T-helper 22 cell (primary cell): ENCODE measurements at places on chromosomes 16 and 17.
A peak's percentile ranks its signal among the peaks of the same experiment; 100 is the strongest.

- no peak for DNase-seq
These were observed 870 bp upstream of the TAC4 start for GRCh38 chr17:49848739-49849138.

DNA sequence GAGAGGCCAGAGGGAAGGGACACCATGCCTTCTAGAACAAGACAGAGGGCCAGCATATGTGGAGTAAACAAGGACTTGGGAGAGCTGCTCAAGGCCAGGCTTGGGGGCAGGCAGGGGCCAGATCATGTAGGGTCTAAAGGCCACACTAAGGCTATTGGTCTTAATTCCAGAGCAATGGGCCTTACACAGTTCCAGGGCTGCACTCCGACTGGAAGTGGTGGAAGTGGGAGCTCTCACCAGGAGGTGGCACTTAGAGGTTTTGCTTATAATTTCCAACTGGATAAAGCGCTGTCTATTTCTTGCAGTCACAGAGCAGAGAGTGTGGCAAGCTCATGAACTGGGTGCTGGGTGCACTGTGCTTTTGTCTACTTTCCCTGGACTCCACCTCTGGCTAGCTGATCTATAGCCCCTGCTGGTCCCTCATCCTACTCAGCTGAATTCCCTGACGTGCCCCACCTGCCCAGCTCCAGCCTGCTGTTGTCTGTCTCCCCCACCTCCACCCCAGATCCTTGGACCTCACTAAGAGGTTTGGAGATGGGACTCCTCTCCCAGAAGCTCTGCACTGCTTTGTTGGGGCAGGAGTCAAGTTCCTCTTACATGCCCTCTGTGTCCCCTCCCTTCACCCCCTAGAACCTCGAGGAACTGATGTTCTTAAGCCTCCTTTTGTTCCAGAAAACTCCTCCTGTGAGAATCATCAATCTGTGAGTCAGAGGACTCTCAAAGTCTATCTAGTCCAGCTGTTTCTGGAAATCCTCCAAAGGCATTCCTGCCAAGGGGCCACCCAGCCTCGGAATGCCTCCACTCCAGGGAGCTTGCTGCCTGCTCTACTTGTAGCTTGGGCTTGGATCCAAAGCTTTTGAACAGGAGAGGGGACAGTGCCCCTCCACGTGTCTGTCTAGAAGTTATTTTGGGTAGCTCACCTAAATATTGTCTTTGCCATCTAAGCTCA is 48.1 kb upstream of the KSR1 start:
- no peak for DNase-seq

DNA sequence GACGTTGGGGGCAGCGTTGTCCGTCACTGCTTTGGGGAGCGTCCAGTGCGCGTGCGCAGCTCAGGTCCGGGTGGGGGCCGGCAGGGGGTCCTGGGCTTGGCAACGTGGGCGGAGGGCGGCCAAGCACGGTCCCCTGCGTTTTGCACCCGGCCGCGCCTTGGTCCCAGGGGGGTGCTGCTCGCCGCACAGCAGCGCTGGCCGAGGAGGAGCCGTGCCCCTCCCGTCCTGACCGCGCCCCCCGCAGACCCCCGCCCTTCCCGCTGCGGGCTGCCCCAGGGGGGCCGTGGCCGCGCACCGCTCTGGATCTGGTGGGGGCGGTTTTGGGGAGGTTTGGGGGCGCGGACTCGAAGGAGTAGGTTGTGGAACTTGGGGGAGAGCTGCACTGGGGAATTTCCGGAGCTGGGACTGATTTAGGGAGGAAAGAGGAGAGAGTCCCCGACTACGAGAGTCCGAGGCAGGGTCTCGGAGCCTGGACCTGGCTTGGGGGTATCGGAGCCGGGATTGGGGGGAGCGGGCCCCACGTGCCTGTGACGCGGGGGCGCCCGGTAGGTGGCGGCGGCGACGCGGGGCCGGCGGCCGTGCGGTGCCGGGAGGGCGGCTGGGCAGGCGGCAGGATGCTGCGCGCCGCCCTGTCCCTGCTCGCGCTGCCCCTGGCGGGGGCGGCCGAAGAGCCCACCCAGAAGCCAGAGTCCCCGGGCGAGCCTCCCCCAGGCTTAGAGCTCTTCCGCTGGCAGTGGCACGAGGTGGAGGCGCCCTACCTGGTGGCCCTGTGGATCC is at the start of gene SLC9A5:
TSS of gene SLC9A5 (plus strand) at position 579 of the 777 bp plus-strand sequence. CDS start at position 615, 36 bp downstream.
- no peak for DNase-seq

GRCh38 chr17:61130330-61130729 is 269.3 kb upstream of the TBX2 start:
- DNase-seq = no peak

- DNase-seq = peak; percentile 29
These were observed 1.3 kb downstream of the SPN start for GRCh38 chr16:29664091-29664921.

GRCh38 chr17:48993951-48994350 is 3.2 kb upstream of the IGF2BP1 start:
- DNase-seq = no peak

DNA sequence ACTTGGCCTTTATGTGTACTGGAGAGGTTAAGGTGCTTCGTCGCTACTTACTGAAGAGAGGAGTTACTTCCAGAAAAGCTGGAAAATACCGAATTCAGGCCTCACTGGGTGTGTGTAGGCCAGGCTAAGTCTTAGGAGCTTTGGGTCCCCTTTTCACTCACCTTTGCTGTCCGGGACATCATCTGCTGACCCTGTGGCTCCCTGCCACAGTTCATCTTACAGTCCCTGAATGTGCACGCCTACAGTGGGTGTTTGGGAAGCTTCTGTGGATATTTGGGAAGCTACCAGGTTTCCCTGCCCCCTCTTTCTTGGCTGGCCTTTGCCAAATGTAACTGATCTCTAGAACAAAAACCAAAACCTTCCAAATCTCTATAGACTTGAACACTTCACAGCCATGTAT is 51.4 kb downstream of the ELAC2 start:
- no peak for DNase-seq

- no peak for DNase-seq
These were observed 211.1 kb upstream of the CHMP6 start for GRCh38 chr17:80780381-80781198.

- DNase-seq = no peak
These were observed 148.1 kb downstream of the SOCS1 start for GRCh38 chr16:11107780-11108465.

DNA sequence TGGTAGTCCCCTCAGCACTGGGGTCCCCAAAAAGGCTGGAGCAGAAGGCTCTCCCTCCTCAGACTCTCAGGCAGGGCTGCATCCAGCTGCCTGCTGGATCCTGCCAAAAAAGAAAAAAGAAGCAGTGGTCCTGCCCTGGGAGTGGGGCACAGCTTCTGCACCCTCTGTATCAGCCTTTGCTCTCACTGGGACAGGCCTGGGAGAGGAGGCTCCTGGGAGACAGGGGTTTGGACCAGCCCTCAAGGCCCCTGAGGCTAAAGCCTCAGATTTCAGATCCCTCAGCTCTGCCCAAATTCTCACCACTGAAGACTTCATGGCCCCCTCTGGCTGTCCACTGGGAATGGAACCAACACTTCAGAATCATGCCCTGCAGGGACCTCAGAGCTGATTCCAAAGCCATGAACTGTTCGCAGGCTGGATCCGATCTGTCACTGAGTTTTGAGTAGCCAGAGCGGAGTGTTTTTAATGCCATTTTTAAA is 96.9 kb downstream of the C16orf78 start:
- DNase-seq = no peak

DNA sequence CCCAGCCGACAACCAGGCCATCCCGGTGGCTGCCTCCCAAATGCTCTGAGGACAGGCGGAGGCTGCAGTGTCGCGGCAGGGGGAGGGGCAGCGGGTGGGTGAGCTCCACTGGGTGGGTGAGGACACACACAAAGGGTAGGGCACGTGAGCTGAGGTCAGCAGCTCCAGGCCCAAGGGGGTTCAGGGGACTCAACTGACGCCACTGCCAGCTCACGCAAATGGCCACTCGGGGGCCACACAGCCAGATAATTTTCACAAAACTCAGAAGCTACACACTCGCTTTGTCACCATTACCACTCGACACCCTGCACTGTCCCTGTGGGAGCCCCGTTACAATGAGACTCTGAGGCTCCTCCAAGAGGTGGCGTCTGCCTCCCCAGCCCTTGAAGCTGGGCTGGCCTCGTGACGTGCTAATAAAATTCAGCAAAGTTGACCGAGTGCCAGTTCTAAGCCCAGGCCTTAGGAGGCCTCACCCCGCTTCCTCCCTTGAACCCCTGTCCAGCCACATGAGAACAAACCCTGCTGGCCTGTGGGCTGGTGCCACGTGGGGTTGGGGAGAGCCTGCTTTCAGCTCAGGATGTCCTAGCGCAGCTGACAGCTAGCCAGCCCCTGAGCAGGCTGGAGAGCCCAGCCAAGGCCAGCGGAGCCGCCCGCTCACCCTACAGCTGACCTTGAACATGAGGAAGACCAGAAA is 56.9 kb downstream of the RMI2 start:
- no peak for DNase-seq

- DNase-seq = no peak
These were observed 294.2 kb upstream of the FOXF1 start for GRCh38 chr16:86215979-86216585.

DNA sequence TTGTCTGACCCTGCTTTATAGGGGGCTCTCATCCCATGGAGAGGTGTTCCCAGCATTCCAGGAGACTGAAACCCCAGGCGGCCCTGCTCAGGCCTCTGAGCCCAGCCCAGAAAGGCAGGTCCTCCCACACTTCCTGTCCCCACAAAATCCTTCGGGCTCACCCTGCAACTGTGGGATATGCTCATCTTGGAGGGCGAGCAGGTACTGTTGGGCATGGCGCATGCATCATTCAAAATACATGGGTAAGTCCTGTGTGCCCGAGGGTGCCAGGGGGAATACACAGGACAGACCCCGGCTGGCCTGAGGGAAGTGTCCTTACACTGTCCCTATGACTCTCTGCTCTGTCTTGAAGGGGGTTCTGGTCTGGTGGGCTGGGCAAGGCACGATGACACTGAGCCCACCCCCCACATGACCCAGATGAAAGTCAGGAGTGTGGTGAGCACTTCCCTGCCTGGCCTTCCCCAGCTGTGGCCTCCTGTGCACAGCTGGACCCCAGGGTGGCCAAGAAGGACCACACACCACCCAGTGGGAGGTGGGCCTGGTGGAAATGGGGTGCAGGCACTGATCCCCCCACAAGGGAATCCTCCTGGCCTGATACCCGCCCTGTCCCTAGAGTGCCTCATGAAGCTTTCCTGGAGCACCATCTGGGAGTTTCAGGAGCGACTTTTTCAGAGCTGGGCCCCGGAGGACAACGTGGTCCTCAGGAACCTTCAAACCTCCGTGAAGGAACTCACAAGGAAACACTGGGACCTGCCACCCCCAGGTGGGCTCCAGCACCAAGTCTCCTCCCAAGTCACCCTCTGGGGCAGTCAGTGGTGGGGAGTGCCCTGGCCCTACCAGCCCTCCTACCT is 46.7 kb downstream of the USP22 start:
- no peak for DNase-seq

DNA sequence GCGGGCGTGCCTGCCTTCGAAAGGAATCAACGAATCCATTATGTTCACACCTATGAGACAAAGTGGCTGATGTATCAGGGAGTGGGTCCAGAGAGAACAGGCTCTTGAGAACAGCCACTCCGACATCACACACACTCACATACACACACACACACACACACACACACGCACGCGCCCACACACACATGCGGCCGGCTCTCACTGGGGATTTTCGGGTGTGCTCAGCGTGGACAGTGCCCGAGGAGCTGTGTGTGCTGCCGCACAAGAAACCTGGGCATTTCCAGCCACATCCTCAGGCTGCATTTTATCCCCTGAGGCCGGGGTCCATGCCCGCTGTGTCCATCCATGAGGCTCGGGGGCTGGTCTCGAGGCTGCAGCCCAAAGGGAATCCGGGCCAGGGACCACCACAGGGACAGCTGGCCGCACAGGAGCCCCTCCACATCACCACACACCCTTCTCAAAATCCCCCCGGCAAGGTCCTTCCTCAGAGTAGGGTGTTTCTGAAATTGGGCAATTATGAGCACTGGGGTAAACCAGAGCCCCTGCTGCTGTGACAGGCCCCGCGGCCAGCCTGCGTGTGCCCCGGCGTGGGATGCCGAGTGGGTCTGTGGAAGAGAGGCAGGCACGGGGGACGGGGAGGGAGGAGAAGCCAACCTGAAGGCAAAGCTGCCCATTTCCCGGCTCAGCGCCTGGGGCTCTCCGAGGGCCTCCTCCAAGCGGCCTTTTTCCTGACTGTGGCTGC is 24.8 kb downstream of the MRM3 start:
- no peak for DNase-seq

GRCh38 chr16:2689968-2690801 is 7.9 kb downstream of the KCTD5 start:
- no peak for DNase-seq

DNA sequence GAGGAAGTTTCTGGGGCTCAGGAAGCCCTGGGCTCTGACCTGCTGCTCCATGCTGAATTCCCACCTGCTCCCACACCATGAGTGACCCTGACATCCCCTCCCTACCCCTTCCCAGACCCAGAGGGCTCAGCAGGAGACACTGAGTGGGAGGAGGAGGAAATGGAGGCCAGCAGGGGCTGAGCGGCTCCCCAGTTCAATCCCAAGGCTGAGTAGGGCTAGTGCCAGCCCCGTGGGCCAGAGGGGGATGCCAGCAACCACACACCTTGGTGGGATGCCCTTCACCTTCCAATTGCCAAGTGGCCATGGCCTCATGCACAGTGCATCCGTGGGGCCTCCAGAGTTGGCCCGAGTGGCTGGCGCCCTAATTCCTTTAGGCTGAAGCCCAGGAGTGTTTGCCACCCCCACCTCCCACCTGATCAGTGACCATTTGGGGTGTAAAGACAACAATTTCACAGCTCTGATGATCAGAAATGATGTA is 1.0 kb upstream of the ADGRG3 start:
- no peak for DNase-seq

DNA sequence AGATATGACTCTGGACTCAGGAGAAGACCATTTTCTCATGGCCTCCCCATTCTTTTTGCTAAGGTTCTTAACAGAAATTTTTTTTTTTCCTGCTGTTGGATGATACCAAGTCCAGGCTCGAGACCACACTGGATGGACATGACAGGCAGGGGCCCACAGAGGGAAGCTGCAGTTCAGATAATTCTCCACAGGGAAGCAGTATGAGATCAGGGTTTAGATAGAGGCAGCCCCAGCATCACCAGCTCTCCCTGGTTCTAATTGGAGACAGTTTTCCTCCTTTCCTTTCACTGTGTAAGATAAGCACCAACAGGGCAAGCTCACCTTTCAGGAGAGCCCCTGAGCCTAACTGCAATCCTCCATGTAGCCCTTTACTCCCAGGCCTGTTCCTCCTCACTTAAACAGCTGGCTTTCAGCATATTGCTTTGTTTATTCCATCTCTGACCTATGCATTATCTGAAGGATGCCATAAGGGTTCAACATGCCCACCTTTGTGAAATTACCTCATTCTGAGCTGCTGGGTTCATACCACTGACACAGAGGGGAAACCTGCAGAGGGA is 108.1 kb downstream of the SNX11 start:
- no peak for DNase-seq
